ENCODE measurements at places on chromosomes 7 and 10. TPM values are rescaled to one million over a fixed set of nuclear protein-coding genes. Genes with fewer than 3 reads are reported as not detected.

Gene VAX1
- total RNA-seq: not detected

Gene PKD2L1
- total RNA-seq: not detected

Gene NEBL
- total RNA-seq: 38.9 TPM

Gene H2AZ2
- 190 TPM for total RNA-seq

Gene PLPP4
- total RNA-seq: 27.6 TPM

Gene PITRM1
- total RNA-seq: 53.3 TPM

Gene TUBAL3
- total RNA-seq: 0.27 TPM

Gene GPR85
- 58.8 TPM for total RNA-seq

Gene CRYGN
- not detected for total RNA-seq

Gene RAB19
- not detected for total RNA-seq

Gene UBE2H
- 79.8 TPM for total RNA-seq

Gene CALCR
- total RNA-seq: 0.45 TPM

Gene STEAP2
- 10.6 TPM for total RNA-seq

GRCh38 chr10:124799211-124799610 is 2.4 kb upstream of the ABRAXAS2 start:
- no peak for DNase-seq

GRCh38 chr7:55457801-55458200 is 92.7 kb downstream of the LANCL2 start:
- DNase-seq: no peak

- DNase-seq: no peak
These were observed 217.0 kb upstream of the PODXL start for GRCh38 chr7:131773413-131773812.

- peak; percentile 89 for DNase-seq
These were observed at the start of gene ARHGAP12 for GRCh38 chr10:31928549-31929260. Gene ARHGAP12, minus strand, starts transcription at chr10:31928831. Its CDS starts 19,976 bp downstream, at chr10:31908855.

- peak; percentile 64 for DNase-seq
These were observed 194.9 kb downstream of the SUGCT start for GRCh38 chr7:40329601-40330153.

- DNase-seq: no peak
These were observed 431.9 kb downstream of the TNS3 start for GRCh38 chr7:47149971-47150370.

DNA sequence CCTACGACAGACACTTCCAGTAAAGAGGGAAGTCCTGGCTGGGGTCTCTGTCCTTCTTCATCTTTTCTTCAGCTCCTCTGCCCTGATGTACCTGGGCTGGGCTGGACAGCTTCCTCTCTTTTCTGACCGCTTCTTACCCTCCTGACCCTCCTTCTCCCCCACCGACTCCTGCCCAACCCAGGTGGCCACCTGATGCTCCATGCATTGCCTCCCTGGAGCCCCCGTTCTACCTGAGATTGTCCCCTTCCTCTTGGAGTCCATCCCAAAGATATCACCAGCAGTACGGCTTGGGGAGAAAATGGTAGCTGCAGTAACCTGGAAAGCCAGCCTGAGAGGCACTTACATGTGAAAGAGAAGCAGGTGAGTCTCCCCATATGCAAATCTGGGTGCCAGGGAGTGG is 566.3 kb downstream of the TCERG1L start:
- no peak for DNase-seq

- DNase-seq: no peak
These were observed 98.8 kb downstream of the SDK1 start for GRCh38 chr7:3399858-3400257.

DNA sequence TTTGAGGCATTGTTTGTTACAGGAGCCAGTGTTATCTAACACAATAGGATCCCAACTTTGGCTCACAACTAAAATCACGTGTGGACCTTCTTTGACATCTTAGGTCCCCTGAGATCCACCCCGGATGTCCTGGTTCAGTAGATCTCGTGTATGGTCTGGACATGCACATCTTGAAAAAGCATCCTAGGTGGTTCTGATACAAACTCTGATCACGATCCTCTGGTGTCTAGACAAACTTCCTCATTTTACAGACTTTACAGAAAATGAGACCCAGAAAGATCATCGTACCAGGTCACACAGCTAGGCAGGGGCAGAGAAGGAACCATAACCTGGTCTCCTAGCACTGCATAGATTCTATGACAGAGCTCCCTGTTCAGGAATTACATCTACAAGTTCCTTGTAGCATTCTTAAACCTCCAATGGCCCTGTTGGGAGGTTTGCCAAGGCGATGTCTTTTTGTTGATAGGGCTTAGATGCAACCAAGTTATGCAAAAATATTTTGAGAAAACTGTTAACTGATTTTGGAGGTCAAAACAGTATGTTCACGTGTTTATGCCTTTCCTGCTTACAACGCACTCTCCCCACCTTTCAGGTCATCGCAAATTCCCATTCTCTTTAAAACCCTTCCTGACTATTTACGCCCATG is 30.8 kb upstream of the CHST15 start:
- DNase-seq: no peak

DNA sequence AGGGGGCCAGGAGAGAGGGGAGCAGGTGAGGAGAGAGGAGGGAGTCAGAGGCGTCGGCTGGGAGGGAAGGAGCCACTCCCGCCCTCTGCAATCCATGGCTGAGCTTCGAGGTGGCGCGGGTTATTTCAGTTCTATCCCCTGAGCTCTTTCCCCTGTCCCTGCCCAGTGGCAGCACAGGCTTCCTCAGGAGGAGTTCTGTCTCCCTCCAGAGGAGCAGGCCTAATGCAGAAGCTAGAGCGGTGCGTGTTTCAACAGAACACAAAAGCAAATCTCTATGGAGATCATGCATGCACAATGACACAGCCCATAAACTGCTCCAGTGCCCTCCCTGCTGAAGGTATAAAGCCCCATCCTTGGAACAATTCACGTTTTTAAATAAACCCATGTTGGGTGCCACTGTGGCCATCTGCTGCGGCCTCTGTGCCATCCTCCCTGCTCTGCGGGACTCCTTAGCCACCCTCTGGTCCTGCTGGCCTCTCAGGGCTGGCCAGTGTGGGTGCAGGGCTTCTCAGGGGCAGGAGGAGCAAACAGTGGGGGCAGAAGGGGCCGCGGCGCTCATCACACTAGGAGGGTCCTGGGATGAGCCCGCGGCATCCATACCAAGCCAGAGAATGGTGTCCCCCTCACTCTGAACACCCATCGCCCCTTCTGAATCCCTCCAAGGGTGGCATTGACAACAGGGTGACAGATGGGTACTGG is 192.6 kb upstream of the LYZL2 start:
- DNase-seq: peak; percentile 57

DNA sequence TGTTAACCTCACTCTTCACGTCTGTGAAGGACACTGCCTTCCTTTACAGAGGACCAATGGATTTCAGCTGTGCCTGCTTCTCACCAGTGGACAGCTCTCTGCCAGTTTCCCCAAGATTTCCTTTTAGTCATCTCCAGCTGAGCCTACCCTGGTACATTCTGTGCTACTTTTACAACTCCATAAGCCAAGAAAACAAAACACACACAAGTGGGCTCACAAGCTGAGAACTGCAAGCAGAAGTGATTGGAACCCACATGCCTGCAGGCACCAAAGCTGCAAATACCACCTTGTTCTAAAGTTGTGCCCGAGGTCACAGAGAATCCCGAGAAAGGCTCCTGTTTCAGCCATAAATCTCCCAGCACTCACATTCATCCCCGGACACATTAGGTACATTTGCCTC is 636.8 kb downstream of the PHTF2 start:
- no peak for DNase-seq

- no peak for DNase-seq
These were observed 51.5 kb upstream of the DLX6 start for GRCh38 chr7:96953676-96954513.

GRCh38 chr10:103470761-103471653 is 8.0 kb downstream of the CALHM3 start:
- no peak for DNase-seq

DNA sequence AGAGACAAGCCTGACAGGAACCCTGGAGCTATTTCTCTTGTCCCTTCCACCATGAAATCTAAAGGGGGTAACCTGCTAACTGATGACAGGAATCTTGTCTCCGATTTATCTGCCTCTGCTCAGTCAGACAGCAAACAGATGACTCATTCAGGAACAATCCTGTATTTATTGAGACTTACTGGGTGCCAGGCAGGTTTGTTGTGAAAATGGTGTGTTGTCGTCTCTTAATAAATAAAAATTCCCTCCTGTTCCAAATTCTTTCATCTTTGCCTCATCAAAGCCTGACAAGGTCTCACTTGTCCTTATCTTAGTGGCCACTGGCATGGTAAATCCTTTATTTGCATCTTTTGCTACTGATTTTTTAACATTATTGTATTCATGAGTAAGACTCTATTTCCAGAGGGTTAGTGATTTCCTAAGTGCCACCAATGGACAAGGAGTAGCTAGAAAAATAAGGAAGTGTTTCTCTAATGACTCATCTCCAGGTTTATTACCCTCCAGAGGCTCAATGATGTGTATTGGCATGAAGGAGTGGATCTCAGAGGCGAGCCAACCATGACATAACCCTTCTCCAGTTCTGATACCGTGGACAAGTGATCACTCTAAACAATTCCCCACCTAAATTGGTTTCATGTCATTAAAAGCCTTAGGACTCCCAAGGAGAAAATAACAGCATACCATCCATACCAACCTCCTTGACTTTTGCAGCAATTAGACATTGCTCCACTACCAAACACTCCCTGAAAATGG is 724.0 kb downstream of the GRID1 start:
- DNase-seq: no peak

DNA sequence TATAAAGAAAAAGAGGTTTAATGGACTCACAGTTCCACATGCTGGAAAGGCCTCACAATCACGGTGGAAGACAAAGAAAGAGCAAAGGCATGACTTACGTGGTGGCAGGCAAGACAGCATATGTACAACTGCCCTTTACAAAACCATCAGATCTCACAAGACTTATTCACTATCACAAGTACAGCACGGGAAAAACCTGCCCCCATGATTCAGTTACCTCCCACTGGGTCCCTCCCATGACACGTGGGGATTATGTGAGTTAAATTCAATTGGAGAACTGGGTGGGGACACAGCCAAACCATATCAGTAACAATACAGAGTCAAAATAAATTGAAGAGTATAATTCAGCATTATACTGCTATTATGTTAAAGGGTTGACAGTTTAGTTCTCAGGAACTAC is 37.8 kb downstream of the RNLS start:
- no peak for DNase-seq

- DNase-seq: no peak
These were observed 107.6 kb upstream of the TNS3 start for GRCh38 chr7:47689558-47689957.

GRCh38 chr10:6204341-6205191 is 1.8 kb downstream of the PFKFB3 start:
- no peak for DNase-seq

GRCh38 chr7:22156205-22156604 is 200.7 kb downstream of the RAPGEF5 start:
- no peak for DNase-seq

GRCh38 chr7:15168489-15168888 is 265.9 kb upstream of the DGKB start:
- DNase-seq: no peak

DNA sequence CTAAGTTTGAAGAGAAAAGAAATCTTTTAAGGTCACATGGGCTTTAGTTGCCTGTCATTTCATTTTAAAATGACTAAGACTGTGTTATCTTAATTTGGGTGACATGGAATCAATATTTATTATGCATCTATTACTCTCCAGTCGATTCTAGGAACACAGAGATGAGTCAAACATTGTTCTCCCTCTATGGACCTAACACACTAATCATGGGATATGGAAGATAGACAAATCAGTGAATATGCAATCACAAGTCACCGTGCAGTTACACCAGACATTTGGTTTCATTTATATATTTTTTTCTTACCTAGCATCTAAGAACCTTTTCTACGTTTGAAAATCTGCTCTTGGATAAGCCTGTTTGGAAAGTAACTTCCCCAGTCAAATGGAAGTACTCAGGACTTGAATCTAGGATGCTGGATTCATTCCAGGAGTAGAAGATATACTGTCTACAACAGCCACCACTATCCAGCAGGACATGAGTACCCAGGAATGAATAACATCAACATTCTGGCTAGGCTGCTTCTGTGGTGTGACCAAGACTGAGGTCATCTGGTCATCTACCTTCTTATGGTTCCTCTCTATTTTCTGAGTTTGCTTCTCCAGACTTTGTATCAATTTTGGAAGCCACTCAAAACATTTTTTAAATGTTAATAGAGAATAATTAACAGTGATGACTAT is 902.9 kb upstream of the LRRN3 start:
- no peak for DNase-seq

GRCh38 chr7:7536396-7537019 is 835 bp upstream of the COL28A1 start:
- no peak for DNase-seq

GRCh38 chr10:47062441-47063200 is 151.4 kb downstream of the PTPN20 start:
- DNase-seq: no peak

DNA sequence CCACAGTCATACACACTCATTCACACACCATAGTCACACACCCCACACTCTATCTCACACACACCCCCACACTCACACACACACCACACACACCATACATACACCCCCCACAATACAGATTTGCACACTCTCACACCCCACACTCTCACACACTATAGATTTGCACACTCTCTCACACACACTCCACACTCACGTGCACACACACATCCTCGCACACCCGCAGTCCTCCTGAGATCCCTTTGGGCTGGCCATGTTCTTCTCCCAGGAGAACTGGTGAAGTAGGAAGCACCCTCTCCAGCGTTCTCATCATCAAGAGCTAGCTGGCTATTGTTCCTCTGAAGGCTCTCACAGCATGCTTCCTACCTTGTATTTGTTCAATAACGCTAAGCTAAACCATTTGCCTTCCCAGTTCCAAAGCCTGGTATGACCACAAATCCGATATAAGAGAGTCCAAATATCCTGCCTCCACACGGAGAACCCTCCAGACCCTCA is 86.2 kb downstream of the HECW1 start:
- DNase-seq: no peak

DNA sequence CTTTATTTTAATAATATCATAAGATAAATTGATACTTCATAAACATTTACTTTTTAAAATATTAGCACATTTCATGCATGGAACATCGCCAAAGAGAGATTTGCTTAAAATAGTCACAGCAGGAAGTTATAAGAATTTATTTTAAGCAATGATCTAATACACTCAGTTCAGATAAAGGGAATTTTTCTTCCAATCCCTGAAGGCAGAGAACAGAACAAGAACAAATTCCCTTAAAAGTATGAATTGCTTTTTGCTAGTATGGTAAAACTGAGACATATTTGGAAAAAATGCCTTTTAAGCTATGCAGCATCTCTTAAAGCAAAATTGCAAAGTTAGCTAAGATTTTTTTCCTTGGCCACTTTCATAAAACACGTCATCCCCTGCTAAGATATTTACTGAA is 91.0 kb downstream of the SEMA3D start:
- no peak for DNase-seq

DNA sequence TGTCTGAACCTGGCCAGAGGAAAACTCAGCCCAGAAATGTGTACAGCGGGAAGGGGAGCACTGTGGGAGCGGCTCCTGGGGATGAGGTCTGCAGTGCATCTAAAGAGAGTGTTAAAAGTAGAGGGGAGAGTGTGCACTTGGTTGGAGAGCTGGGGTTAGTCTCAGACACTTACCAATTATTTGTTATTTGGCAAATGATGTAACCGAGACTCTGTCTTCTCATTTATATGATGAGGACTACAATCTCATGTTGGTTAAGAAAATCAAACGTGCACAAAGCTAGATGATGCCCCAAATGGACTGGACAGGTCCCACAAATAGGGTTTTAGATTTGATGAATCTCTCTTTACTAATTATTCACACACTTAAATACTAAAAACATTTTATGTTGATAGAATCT is 962.4 kb downstream of the GATA3 start:
- DNase-seq: no peak

Data from cerebellum (tissue), 4 donors.